ENCODE measurements at places on chromosomes 3 and 15.

- peak; percentile 82 for DNase-seq
These were observed 22.5 kb downstream of the SLC6A6 start for GRCh38 chr3:14424711-14425580.

DNA sequence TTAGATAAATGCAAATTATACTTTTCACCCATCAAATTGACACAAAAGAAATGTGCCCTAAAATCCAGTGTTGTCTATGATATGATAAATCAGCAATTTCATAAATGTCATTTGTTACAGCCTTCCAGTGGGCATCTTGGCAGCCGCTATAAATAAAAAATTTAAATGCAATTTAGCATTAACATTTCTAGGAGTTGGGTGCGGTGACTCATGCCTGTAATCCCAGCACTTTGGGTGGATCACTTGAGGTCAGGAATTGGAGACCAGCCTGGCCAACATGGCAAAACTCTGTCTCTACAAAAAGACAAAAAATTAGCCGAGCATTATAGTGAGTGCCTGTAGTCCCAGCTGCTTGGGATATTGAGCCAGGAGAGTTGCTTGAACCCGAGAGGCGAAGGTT lies 65.9 kb upstream of the POMGNT2 start:
- DNase-seq, result no peak

- no peak for DNase-seq
These were observed 38.3 kb downstream of the SCAPER start for GRCh38 chr15:76866716-76867321.

GRCh38 chr3:122665226-122665786 lies 15.3 kb upstream of the PARP14 start:
- no peak for DNase-seq

- DNase-seq, result peak; percentile 1
These were observed 53.4 kb upstream of the CCDC174 start for GRCh38 chr3:14598143-14598569.

GRCh38 chr3:13785853-13786436 lies 93.9 kb downstream of the WNT7A start:
- no peak for DNase-seq

- DNase-seq, result no peak
These were observed 694.8 kb upstream of the NR2F2 start for GRCh38 chr15:95635666-95636065.

GRCh38 chr3:53254509-53255422 lies 1.1 kb downstream of the TKT start:
- DNase-seq, result peak; percentile 29

GRCh38 chr3:51389423-51390183 lies 1.5 kb upstream of the RBM15B start:
- peak; percentile 48 for DNase-seq

GRCh38 chr3:71310980-71311660 lies 272.4 kb downstream of the FOXP1 start:
- DNase-seq, result no peak

- no peak for DNase-seq
These were observed 88.9 kb downstream of the ASB7 start for GRCh38 chr15:100691321-100691720.

- no peak for DNase-seq
These were observed 42.7 kb downstream of the ZDHHC3 start for GRCh38 chr3:44932986-44933944.

GRCh38 chr15:71916834-71917233 lies 106.5 kb downstream of the NR2E3 start:
- no peak for DNase-seq

- DNase-seq, result no peak
These were observed 321.0 kb downstream of the NTRK3 start for GRCh38 chr15:87935583-87935982.

DNA sequence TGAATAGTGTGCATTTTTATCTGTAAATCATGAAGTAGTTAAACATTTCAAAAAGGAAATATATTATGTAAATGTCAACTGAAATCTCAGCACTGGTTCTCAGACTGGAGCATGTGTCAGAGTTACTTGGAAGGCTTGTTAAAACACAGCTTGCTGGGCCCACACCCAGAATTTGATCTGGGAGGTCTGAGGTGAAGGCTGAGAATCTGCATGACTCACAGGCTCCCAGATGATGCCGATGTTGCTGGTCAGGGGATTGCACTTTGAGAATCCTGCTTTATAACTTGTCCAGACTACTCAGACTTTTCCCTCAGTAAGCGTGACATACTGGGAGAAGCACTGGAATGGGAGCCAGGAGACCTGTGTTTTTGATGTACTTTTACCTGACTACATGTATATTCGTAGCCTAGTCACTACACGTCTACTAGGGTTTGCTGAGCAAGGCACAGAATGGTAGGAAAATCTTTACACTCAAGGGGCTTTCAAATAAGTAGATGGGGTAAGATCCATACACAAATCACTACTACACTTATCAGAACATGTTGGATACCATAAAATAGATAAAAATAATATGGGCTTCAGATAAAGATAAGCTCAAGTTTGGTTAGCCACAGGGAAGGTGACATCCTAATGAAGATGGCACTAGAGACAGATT lies 77.1 kb upstream of the MEX3B start:
- no peak for DNase-seq

DNA sequence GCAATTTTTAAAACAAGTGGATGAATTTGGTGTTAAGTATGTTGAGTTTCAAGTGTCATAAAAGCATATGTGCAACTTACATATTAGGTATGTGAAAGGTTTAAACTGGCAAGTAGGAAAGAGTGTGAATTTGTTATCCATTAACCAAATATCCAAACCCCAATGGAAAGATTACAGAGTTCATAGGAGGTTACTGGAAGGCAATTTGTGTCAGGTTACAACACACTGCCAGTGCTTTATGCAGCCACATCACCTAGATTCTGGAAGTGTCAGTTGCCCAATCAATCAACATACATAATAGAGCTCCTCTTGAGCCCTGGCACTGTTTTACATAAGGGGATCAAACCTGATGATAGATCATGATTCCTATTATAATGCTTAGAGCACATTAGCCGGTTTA lies 261.0 kb downstream of the ROBO1 start:
- no peak for DNase-seq

GRCh38 chr3:42667096-42667522 lies 13.6 kb downstream of the ZBTB47 start:
- DNase-seq, result no peak

DNA sequence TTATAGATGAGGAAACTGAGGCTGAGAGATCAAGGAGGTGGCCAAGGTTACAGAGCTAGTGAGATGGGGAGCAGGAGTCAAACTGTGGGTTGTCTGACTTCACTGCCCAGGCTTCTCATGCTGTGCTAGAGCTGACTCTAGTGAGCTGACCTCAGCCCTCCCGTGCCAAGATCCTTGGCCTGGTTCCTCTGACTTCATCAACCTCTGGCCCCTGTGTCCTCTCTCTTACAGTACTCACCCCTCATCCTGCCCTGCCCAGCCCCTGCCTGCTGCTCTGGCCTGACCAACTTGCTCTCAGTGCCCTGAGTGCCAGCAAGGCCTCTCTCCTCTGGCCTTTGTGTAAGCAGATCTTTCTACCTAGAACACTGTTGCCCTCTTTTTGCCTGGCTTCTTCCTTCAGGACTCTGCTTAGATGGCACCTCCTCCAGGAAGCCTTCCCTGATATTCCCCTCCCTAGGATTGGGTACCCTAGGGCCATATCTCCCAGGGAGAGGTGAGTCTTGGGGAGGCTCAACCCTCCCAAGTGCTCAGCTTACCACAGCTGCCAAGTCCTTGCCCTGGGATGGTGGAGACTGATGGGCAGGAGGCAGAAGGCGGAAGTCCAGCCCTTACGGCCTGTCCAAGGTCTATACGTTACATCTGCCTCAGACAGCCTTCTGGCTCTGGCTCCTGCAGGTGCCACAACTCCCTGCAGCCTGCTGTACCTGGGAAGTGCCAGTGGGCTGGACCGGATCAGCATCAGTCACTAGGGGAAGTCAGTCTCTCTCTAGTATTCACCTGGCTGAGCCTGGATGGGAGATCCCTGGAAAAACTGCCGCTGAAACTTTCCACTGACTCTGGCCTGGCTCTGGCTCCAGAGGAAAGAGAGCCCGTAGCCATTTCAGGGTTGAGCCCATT lies 36.3 kb upstream of the FAM107A start:
- no peak for DNase-seq

DNA sequence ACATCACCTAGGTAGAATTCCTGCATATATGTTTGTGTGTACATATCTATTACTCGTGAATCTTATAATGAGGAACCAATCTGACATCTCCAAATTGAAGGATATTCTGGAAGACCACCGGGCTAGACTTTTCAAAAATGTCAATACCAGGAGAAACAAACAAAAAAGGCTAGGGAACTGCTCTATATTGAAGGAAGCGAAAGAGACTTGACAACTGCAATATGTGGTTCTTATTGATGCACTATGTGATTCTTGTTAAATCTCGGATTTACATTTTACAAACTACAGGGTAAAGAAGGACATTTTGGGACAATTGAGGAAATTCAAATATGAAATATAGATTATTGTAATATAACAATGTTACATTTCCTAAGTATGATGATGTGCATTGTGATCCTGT lies 137.5 kb upstream of the CCDC54 start:
- DNase-seq, result no peak

- DNase-seq, result no peak
These were observed 128.3 kb downstream of the ALCAM start for GRCh38 chr3:105495021-105495420.

- no peak for DNase-seq
These were observed 17.0 kb downstream of the EOGT start for GRCh38 chr3:68996356-68996995.

DNA sequence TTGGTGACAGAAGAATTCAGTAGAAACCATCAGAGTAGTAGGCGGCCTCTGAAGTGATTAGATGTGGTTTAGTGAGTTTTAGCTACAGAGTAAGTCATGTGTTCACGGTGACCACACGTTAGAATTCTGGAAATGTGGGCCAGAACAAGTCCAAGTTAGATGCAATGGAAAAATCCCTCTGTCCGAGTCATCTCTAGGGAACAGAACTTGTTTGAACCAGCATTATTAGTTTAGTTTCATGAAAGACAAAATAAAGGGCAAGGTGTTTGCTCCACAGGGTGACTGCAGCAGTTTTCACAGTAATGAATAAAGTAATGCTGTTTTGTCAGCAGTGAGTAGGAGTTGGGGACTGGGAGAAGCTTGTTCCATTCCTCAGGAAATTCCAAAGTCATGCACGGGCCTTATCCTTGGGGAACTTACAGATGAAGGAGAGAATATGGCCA lies 100.2 kb downstream of the CGNL1 start:
- DNase-seq, result no peak

GRCh38 chr15:79595995-79596622 lies 164.0 kb downstream of the MINAR1 start:
- peak; percentile 10 for DNase-seq

DNA sequence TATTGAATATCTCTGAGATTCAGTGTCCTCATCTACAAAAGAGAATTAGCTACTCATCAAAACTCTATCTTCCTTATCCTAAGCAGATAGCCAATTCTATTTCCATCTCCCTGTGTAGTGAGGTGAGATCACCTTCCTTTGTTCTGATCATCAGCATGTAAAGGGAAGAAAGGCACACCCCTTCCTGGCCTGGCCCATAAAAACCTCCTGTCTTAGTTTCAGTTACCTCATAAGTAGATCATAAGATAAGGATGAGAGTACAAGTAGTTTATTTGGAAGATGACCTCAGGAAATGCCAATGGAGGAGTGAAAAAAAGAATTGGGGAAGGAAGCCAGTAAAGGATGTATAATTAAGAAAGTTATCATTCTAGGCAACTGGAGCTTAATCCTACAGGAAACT lies 114.5 kb upstream of the GADL1 start:
- no peak for DNase-seq

- no peak for DNase-seq
These were observed 6.7 kb downstream of the GK5 start for GRCh38 chr3:142218703-142219102.

DNA sequence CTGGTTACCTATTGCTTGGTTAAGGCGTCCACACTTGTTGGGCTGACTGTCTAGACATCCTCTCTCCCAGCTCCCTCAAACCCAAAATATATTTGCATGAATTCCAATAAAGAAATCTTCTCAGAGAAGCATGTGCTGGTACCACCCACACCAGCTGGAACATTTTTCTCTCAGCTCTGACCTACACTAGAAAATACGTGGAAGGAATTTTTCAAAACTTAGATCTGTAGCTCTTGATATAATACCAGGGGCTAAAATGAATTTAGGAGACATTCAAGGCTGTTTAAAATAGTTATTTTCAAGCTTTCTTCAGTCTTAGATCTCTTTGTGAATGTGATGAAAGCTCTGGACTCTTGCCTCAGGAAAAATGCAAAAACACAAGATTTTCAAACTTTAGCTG lies 590.4 kb downstream of the PDCD6IP start:
- DNase-seq, result no peak

DNA sequence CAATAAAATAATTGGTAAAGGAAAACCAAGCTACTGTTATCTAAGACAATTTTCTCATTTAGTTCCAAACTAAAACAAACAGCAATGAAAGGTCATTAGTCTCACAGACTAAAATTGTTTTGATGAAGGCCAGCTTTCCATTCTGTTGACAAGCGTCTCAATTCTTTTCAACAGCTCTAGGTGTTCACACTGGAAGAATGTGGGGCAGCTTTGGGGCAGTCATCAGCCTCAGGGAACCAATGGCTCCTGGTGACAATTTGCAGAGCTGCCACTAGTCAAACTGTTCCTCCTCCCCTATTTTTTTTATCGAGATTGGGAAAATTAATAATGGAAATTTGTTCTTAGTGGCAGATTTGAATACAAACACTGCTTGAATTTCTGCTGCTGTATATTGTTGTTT lies 104.2 kb downstream of the MEIS2 start:
- DNase-seq, result no peak

- no peak for DNase-seq
These were observed 55.8 kb downstream of the SHOX2 start for GRCh38 chr3:158050461-158050860.

DNA sequence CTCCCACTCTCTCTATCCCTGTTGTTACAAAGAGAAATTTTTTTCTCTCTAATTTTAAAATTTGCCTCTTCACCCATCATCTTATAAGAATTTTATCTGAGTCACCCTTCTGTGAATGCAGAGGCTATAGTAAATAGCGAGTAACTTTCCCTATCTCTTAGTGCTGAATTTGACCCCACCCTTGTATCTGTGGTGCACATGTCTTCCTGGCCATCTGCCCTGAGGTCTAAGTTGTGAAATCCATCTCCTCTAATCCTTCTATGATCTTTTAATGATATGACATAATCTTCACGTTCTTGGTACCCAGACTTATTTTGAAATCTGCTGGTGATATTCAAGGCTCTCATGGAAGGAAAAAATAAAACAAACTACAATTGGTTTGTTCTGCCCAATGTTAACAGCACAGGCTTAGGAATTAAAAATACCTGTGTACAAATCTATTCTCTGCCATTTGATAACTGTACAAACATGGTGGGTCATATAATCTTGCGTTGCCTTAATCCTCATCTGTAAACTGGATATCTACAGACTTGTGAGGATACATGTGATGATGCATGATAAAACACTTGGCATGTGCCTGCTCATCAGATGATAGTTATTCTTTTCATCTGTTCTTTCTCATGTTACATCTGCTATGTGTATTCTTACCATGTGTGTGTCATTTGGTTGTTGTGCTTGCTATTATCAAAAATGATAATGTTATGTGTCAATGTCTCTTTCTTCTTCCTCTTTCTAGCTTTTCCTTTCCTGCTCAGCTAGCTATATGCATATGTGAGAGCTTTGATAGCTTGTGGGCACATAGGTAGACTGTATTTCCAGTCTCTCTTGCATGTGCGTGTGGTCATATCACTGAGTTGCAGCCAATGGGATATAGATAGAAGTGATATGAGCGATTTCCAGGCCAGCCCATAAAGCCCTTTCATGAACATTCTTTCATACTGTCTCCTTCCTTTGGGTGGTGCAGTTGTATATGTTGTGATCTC lies 13.7 kb upstream of the CCR3 start:
- DNase-seq, result peak; percentile 16

Measured in immature natural killer cell (primary cell).